ENCODE measurements at places on chromosomes 11 and 22.

DNA sequence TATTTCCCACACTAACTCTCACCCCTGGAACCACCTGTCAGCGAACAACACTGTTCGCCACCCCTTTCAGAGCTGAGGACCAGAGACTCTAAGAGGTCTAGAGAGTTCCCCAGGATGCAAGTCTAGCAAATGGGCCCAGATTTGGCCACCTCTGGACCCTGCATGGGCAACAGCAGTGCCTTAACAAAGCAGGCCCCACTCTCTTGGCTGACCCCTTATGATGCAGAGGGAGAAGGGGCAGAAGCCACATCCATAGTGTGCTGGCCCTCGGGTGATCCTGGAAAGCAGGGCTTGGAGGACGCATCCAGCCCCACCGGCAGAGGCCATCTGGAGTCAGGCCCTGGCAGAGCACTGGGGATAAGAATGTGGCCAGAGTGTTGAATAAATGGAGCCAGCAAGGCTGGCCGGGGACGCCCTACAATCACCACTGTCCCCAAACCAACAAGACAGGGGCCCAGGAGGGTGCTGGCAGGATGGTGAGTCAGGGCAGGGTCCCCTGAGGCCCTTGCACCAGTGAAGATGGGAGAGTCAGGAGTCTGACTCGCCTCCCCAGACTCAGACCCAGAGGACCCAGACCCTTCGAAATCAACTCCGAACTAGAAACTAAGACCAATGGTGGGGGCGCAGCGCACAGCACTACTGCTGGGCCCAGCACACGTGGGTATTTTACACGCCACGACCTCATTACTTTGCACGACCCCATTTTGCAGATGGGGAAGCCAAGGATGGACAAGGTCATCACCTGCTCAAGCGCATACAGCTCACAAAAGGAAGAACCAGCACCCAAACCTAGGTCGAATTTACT, 6.5 kb downstream of the CSNK1E start:
- no peak for DNase-seq

DNA sequence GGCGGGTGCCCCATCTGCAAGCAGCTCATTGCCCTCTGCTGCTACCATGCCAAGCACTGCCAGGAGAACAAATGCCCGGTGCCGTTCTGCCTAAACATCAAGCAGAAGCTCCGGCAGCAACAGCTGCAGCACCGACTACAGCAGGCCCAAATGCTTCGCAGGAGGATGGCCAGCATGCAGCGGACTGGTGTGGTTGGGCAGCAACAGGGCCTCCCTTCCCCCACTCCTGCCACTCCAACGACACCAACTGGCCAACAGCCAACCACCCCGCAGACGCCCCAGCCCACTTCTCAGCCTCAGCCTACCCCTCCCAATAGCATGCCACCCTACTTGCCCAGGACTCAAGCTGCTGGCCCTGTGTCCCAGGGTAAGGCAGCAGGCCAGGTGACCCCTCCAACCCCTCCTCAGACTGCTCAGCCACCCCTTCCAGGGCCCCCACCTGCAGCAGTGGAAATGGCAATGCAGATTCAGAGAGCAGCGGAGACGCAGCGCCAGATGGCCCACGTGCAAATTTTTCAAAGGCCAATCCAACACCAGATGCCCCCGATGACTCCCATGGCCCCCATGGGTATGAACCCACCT, 28.0 kb upstream of the L3MBTL2 start:
- DNase-seq: no peak

GRCh38 chr11:100555931-100556330, 131.2 kb upstream of the ARHGAP42 start:
- no peak for DNase-seq

GRCh38 chr22:17980015-17980590, 44.3 kb downstream of the MICAL3 start:
- DNase-seq: no peak

GRCh38 chr22:46965555-46966494, 203.4 kb downstream of the TBC1D22A start:
- no peak for DNase-seq

- no peak for DNase-seq
These were observed 12.1 kb downstream of the MYEOV start for GRCh38 chr11:69305885-69306540.

DNA sequence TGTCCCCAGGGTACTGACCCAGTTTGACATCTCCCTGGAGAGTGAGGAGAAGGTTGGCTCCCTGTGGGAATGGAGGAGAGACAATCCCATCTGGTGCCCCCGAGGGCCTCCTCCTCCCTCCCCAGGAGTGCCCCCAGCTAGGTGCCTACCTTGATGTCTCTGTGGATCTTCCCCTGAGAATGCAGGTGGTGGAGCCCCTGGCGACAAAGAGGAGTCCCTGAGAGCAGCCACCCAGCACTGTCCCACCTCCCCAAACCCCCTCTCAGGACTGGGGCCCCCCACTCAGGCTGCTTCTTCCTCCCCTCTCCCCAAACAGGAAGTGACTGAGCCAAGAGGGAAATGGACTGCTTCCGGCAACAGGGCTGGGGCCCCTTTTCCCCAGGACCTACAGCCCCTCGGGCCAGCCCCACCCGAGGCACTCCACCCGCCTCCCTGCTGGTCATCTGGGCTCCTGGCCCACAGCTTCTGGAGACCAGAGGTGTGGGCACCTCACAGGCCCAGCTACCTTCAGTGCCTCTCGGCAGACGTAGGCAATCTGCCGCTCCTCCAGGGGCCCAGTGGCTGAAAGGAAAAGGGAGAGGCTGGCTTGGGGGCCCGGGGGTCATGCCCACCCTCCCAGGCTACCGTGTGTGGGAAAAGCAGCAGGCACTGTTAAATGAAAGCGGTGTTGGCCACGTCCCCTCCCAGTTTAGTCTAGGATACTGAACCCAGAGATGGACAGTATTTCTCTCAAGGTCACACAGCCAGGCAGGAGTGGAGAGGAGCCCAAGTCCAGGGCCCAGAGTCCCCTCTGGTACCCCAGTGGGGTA, 1.2 kb downstream of the MAP4K2 start:
- DNase-seq: no peak

GRCh38 chr11:73047773-73048371, 94.2 kb downstream of the FCHSD2 start:
- DNase-seq: no peak

- DNase-seq: no peak
These were observed 38.2 kb downstream of the ADAMTS8 start for GRCh38 chr11:130390071-130390758.

DNA sequence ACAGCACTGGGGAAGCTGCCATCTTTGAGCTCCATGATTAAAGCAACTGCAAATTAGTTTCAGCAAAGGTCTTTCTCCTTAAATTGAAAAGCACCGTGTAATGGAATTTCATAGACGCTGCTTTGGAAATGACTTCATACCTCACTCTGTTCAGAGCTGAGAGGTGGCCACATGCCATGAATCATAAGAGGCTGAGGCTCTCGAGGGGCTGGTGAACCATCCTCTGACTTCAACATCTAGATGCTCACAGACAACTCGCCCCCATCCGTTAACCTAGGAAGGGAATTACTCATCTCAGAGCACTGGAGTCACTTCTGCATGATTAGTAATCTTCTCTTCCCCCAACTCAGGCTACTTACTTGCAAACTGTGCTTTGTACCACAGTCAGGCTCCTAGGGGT, 122.3 kb downstream of the RCN1 start:
- DNase-seq: no peak

- DNase-seq: no peak
These were observed at the start of gene PGGHG for GRCh38 chr11:288478-289397. Gene PGGHG, plus strand, starts transcription at chr11:289126. Its CDS starts 691 bp downstream, at chr11:289817.

DNA sequence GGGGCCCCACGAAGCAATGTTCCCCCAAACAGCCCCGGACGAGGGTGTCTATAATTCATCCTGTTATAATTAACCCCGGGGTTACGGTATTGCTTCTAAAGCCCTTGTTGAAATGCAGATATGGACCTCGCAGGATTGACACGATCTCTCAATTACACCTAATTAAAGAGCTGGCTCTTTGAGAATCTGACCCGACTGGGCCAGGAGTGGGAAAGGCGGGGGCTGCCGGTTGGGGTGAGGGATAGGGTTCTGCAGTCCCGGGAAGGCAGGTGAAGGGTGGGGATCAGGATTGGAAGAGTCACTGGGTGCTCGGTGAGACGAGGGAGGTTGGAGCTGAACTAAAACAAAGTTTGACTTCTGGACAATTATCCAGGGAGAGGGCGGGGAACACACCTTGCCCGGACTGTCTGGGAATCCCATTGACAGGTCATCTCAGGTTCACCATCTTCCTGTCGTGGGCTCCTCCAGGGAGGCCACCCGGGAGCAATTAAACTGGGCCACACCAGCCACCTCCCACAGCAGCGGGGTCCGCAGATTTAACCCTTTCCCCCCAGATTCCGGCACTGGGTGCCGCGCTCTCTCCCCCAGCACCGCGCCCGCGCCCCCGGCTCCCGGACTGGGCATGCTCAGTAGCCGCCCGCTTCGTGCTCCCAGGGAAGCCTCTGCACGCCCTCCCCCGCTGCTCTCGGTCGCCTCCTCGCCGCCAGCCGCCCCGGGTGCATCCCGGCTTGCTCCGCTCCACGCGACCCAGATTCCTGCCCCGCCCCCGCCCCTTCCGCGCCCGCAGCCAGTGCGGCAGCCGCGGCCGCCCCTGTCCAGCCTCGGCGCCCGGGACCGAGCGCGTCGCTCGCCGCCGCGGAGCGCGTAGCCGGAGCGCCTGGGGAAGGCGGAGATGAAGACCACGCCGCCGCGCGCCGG, at the start of gene ELMOD1:
ELMOD1 (plus strand) TSS at position 688 of the 918 bp plus-strand sequence. CDS start 27,043 bp downstream, outside the sequence.
- DNase-seq: no peak

- DNase-seq: no peak
These were observed 57.6 kb upstream of the B3GAT1 start for GRCh38 chr11:134469627-134470026.

- DNase-seq: no peak
These were observed 915 bp upstream of the OSBP start for GRCh38 chr11:59616396-59616982.

DNA sequence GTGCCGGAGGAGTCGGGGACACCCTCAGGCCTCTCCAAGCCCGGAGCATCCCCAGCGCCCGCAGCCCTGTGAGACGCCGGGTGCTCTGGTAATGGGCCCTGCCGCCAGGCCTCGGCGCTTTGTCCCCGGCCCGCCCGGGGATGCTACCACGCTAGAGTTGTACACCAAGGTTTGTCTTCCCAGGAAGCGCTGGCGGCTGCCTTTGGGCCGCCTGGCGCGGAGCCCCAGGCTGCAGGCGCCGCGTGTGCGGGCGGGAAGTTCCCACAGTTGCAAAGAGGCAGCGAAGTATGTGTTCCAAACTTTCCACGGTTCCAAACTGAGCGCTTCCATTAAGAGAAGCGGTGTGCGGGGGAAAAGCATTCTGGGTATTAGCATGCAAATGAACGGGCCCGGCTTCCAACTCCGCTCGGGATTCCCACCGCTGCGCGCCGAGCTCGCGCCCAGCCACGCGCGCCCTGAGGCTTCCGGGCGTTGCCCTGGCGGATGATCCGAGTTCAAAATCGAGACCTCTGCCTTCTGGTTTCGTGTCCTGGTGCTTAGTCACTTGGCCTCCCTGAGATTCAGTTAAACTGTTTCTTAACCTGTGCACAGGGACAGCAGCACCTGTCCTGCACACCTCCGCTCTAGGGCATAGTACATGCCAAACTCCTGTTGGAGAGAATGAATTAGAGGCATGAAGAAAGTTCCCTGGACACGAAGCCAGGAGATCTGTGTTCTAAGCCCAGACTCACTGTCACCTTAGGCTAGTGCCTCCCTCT, 1.3 kb upstream of the PATZ1 start:
- peak; percentile 46 for DNase-seq

GRCh38 chr22:29004647-29005371, 56.8 kb downstream of the C22orf31 start:
- DNase-seq: no peak

DNA sequence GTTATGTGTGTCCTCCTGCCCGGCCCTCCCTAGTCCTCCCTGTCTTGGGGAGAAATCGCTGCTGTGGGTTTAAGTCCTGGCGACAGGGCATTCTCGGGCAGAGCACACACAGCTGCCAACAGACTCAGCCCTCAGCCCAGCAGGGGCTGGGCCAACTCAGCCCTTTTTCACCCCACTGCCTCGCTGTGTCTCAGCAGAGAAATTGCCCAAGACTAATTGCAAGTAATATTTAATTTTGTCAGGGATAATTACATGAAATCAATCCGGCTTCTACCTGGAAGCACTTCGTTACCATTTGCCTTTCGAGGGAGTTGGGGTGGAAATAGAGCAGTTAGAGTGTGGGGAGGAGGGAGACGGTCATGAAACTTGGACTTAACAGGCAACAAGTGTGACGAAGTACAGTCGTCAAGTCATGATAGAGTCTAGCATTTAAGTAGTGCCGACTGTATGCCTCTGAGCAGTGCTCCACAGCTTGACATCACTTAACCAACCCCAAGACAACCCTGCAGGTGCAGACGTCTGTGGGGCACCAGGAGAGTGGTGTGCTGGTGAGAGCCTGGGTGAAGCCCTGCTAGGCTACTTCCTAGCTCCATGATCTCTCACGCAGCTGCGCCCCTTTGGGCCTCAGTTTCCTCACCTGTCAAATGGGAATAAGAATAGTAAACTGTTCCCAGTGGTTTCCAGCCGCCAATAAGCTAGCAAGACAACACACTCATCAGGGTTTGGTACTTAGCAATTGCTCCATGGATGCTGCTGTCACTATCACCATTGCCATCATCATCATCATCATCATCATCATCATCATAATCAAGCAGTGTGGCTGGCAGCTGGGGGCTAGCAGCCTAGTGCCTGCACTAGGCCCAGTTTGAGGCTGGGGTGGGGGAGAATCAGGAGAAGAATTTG, 29.2 kb downstream of the MN1 start:
- no peak for DNase-seq

DNA sequence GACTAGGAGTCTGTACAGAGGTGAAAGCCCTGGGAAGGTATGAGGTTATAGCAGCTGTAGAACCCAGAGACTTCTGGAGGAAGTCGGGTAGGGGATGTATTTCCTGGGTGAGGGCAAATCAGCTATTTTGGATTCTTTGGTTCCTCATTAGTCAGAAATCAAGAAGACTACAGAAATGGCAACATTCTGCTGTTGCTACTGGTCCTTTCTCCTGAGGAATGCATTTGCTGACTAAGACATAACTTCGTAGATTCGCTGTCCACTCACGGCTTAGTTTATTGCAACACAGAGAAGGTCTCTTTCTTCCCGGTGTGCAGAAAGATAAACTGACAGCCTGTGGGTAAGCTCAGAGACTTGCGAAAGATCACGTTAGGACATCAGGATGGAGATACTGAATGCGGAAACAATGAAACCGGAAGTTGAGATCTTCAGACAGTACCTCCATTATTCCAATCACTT, 25.3 kb upstream of the SESN3 start:
- no peak for DNase-seq

- no peak for DNase-seq
These were observed 31.4 kb upstream of the APOL5 start for GRCh38 chr22:35686298-35686697.

DNA sequence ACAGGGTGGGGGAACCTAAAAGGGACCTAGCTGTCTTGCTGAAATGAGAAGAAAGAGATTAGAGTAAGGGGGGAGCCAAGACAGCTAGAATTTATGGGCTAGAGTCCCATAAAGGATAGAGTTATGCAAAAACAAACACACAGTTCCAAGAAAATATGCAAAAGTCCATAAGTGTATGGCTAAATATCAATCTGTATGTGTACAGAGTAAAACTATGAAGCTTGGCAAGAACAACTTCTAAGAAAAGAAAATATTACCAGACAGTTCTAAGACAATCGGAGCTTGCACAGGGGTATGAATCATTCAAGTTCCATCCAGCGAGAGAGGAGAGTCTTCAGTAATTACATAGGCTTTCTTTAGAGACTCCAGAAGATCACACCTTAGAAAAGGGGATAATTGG, 41.8 kb downstream of the GDPD4 start:
- DNase-seq: no peak

- DNase-seq: no peak
These were observed 62.1 kb downstream of the TRAF6 start for GRCh38 chr11:36447947-36448346.
